SJSA1 (cell line): ENCODE measurements at places on chromosomes 4 and X. TPM values are rescaled to one million over a fixed set of nuclear protein-coding genes. Genes with fewer than 3 reads are reported as not detected.

C1QTNF7 gene
- not detected in 2 replicates for total RNA-seq

PNMA6A gene
- total RNA-seq = not detected in 2 replicates

SERPINA7 gene
- not detected in 2 replicates for total RNA-seq

ZNF182 gene
- total RNA-seq = 3.4 and 3.9 TPM in 2 replicates

DNA sequence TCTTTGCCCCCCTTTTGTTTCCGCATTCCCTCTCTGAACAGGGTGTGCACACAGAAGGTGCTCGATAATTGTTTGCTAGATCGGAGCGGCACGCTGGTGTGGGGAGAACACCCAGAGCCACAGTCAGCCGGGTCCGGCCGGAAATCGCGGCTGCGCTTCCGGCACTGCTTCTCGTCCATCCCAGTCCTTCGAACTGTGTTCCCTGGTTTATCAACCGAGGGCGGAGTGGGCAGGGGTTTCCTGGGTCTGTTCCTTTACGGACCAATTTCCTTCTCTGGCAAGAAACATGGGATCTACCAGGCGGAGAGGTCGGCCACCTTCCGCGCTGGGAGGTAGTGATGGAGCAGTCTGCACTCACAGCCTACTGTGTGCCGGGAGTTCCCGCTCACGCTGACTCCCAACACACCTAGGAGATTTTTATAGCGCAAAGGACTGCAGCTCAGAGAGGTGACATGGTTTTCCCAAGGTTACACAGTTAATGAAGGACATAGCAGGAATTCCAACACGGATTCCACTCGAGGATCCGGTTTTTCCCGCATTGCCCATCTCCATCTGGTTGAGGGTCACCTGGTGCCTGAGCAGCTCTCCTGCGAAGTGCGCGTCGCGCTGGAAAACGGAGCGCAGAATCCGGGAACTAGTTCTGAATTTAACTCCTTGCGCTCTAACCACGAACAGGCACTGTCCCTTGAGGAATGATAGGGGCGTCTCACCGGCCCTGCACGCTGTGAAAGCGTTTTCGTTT lies 6.8 kb downstream of the MSX1 start:
- DNase-seq = no peak
- no peak overlapping the region for H3K4me3 ChIP-seq
- no peaks in the 10 kb centered on the region for H3K36me3 ChIP-seq
- H3K4me1 ChIP-seq = 0 out of 2 replicates have a peak, but pooled peaks cover 4% of the 10 kb centered on the region

- H3K4me1 ChIP-seq = no peaks in the 10 kb centered on the region
- no peak overlapping the region for H3K4me3 ChIP-seq
- no peaks in the 10 kb centered on the region for H3K27me3 ChIP-seq
- no peak overlapping the region for H3K27ac ChIP-seq
- no peak for DNase-seq
- no peaks in the 10 kb centered on the region for H3K36me3 ChIP-seq
These were observed 120.2 kb upstream of the ADGRL3 start for GRCh38 chr4:61079976-61080375.

GRCh38 chrX:38165023-38165422 lies 55.6 kb downstream of the SRPX start:
- no peak overlapping the region for H3K4me3 ChIP-seq
- no peak overlapping the region for H3K27ac ChIP-seq
- no peaks in the 10 kb centered on the region for H3K36me3 ChIP-seq
- DNase-seq = no peak
- H3K27me3 ChIP-seq = no peaks in the 10 kb centered on the region

DNA sequence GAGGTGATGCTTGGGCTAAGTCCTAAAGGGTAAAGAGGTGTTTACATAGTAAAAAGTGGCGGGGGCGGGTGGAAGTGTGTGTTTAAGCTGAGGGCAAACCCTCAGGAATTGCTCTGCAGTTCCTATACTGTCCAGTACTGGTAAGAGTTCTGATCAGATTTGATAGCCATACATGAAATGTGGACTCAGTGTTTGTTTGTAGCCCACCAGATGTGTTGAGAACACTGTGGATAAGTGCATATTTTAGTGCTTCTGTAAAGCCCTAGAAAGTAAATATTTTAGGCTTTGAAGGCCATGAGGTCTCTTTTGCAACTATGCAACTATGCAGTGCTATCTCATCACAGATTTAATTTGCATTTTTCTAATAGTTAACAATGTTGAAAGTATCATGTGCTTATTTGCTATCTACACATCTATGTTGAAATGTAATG lies 80.7 kb upstream of the EOLA2 start:
- no peaks in the 10 kb centered on the region for H3K36me3 ChIP-seq
- H3K27ac ChIP-seq = no peak overlapping the region
- H3K4me1 ChIP-seq = no peaks in the 10 kb centered on the region
- H3K27me3 ChIP-seq = no peaks in the 10 kb centered on the region

DNA sequence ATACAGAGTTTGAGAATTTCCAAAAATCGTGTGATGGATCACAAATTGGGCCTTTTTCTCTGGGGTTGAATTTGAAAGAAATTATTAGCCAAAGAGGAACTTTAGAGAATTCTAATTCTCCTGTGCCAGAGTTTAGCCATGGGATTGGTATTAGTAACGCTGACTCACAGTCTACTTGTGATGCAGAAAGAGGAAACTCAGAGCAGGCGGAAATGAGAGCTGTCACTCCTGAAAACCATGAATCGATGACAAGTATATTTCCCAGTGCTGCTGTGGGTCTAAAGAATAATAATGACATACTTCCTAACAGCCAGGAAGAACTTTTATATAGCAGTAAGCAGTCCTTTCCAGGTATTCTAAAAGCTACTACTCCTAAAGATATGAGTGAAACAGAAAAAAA lies 64.9 kb downstream of the N4BP2 start:
- peaks cover 3% of the 10 kb centered on the region; the same call in 1 of the 2 replicates for H3K4me1 ChIP-seq
- H3K27me3 ChIP-seq = no peaks in the 10 kb centered on the region
- no peak overlapping the region for H3K27ac ChIP-seq
- no peak overlapping the region for H3K4me3 ChIP-seq
- no peaks in the 10 kb centered on the region for H3K36me3 ChIP-seq

DNA sequence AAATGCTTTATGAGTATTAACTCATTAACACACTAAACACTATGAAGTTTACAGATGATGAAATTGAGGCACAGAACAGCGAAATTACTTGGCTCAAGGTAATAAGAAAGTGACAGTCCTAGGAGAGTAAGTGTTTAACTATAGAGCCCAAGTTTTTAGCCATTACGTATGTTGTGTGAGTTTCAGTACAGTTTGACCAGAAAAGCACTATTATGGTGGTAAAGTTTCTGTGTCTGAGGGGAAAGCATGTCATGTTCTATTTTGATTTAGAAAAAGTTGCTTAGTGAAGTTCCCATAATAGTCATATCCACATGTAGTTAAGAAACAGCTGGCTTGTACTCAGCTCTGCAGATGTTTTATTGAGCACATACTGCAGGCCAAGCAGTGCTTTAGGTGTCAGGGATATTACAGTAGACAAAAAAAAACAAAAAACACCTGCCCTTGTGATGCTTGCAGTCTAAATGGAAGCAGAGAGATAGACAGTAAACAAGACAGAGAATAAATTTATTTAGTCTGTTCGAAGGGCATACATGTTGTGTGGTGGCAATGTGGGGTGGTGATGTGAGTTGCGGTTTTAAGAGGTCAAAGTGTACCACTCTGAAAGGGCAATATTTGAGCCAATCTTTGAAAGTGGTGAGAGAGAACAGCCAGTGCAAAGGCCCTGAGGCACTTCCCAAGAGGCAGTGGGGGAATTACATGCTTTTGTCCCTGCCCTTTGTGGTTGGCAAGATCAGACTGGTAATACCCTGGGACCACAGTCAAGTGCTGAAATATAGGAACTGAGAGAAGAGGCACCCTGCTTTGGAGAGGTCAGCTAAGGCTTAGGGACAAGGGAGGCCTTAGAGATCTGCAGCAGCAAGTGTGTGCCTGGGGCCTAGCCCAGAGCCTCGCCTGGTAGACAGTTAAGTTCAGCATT lies 6.2 kb downstream of the TMEM131L start:
- no peaks in the 10 kb centered on the region for H3K27me3 ChIP-seq
- no peak for DNase-seq
- no peak overlapping the region for H3K27ac ChIP-seq

DNA sequence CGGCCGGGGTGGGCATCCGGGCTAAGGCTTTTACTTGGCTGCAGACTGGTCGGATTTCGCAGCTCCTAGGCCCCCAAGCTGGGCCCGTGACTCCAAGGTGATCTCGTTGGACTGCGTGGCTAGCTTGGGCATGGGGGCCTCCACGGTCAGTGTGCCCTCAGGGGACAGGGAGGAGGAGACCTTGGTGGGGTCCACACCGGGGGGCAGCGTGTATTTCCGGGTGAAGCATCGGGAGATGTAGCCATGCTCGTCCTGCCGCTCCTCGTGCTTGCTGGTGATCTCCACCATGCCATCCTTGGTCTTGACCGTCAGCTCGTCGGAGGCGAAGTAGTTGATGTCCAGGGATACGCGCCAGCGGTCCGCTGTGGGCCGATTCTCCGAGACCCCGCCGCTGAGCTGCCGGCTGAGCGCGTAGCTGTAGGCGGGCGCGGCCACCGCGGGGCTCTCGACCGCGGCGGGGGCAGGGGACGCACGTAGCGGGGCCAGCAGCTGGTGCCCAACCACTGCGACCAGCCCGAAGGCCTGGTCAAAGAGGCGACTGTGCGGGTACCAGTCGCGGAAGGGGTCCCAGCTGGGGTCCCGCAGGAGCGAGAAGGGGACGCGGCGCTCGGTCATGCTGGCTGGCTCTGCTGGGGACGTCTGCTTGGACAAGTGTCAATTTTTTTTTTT lies 881 bp upstream of the CACNA1F start:
- H3K4me3 ChIP-seq = no peak overlapping the region
- no peaks in the 10 kb centered on the region for H3K36me3 ChIP-seq
- DNase-seq = no peak
- no peaks in the 10 kb centered on the region for H3K27me3 ChIP-seq
